ENCODE measurements at places on chromosomes 1 and 21. TPM values are rescaled to one million over a fixed set of nuclear protein-coding genes. Genes with fewer than 3 reads are reported as not detected.

GRCh38 chr1:151294742-151295462 is 12.8 kb downstream of the ZNF687 start:
- no peaks in the 10 kb centered on the region for H3K27me3 ChIP-seq
- H3K4me3 ChIP-seq: no peak overlapping the region
- H3K4me1 ChIP-seq: no peaks in the 10 kb centered on the region
- DNase-seq: no peak
- H3K27ac ChIP-seq: no peak overlapping the region
- peaks cover 14% of the 10 kb centered on the region for H3K36me3 ChIP-seq

DNA sequence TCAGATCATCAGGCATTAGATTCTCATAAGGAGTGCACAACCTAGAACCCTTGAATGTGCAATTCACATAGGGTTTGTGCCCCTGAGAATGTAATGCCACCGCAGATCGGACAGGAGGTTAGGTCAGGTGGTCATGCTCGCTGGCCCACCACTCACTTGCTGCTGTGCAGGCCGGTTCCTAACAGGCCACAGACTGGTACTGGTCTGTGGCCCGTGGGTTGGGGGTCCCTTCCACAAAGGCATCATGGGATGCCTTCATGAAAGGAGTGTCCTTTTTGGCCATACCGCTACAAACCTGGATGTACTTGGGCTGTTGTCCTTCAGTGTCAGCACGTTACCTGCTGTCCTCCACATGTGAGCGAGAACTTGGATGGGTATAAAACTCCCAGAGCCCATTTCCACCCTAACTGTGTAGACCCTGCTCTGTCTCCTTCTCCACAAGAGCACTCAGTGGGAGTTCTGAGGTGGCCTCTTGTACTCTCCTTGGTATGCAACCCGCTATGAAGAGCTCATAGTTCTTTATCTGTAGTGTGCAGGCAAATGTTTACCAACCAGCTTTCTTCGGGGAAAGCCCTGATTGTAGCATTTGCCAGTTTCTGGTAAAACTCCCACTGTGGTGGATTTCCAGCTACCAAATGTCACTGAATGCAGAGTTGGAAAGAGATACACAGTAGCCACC is 41.7 kb upstream of the SLC19A1 start:
- DNase-seq: no peak
- H3K27me3 ChIP-seq: no peaks in the 10 kb centered on the region
- H3K36me3 ChIP-seq: no peaks in the 10 kb centered on the region
- H3K27ac ChIP-seq: no peak overlapping the region
- no peak overlapping the region for H3K4me3 ChIP-seq
- H3K4me1 ChIP-seq: no peaks in the 10 kb centered on the region

DNA sequence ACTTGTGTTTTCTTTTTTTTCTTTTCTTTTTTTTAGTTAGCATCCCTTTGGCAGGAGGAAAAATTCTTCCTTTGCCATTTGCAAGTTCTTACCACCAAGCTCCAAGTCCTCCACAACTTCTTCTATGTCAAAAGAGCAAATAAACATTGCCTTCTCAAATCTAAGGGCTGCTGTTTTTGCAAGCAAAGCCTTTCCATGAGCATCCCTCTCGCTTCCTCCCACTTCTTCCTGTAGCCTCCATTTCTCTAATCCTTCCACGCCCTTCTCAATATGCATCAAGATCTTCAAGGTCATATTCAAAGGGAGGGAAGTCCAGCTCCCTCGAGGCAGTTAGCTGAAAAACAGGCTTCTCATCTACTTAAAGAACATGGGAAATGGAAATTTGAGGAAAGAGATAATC is 147.1 kb downstream of the ADSS2 start:
- no peaks in the 10 kb centered on the region for H3K36me3 ChIP-seq
- H3K27ac ChIP-seq: no peak overlapping the region
- no peaks in the 10 kb centered on the region for H3K4me1 ChIP-seq
- H3K27me3 ChIP-seq: no peaks in the 10 kb centered on the region
- no peak overlapping the region for H3K4me3 ChIP-seq
- DNase-seq: no peak

DNA sequence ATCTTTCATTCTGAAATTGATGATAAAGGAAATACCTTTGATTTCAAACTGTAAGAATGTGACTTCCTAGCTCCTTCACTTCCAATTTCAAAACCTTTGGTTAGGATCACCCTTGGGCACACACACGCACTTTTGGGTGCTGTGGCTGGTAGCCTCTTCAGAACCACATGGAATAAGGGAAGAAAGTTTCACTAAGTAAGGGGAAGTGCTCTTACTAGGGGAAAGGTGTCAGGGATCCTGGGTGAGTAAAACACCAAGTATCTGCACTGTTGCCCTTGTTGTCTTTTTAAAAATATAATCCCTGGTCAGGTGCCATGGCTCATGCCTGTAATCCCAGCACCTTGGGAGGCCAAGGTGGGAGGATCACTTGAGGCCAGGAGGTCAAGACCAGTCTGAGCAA is 132.4 kb downstream of the SDCCAG8 start:
- no peak for DNase-seq
- H3K4me3 ChIP-seq: no peak overlapping the region
- H3K27ac ChIP-seq: no peak overlapping the region
- no peaks in the 10 kb centered on the region for H3K36me3 ChIP-seq
- no peaks in the 10 kb centered on the region for H3K4me1 ChIP-seq
- no peaks in the 10 kb centered on the region for H3K27me3 ChIP-seq

GRCh38 chr1:33846861-33847260 is 17.0 kb upstream of the HMGB4 start:
- H3K4me3 ChIP-seq: no peak overlapping the region
- DNase-seq: no peak
- no peaks in the 10 kb centered on the region for H3K36me3 ChIP-seq
- H3K4me1 ChIP-seq: no peaks in the 10 kb centered on the region
- no peaks in the 10 kb centered on the region for H3K27me3 ChIP-seq

DNA sequence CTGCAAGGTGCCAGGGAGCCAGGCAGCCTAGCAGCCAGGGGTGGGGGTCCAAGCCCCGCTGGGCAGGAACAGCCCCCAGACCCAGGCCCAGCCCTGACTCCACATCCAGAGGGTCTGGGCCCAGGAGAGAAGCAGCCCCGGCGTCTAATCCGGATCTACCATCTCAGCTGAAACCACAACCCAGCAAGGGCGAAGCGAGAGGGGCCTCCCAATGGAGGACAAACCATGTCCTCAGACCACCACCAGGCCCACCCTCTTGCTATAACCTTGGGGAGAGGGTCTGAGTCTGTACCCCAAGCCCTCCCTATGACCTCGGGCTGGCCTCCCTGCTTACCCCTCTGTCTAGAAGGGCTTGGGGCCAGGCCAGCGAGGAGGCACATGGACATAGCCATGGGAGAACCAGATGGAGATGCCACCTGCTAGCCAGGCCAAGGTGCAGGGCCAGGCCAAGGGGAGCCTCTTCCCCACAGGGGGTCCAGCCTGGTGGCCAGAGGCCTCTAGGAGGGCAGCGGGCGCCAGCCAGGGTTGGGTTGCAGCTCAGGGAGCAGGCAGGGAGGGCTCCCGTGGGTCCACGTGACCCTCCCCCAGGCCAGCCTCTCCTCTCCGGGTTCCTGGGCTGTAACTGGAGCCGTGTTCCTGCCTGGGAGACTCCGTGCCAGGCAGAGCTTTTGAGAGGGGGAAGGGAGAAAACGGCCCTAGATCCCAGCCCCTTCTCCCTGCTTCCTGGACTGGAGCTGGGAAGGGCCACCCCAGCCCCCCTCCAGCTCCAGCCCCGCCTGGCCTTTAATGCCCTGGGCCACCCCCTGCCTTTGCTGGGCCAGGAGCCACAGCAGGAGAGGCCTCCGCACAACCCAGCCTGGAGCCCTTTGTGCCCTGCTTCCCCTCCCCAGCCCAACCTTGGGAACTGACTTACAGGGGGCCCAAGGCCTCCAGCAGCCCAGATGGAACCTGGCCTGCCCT is 2.5 kb downstream of the WNT9A start:
- H3K27me3 ChIP-seq: no peaks in the 10 kb centered on the region
- H3K4me3 ChIP-seq: no peak overlapping the region
- peak overlapping the region; percentile 77 for H3K27ac ChIP-seq
- no peak for DNase-seq
- H3K36me3 ChIP-seq: no peaks in the 10 kb centered on the region

GRCh38 chr1:95223110-95223509 is 10.9 kb upstream of the RWDD3 start:
- H3K4me1 ChIP-seq: no peaks in the 10 kb centered on the region
- no peaks in the 10 kb centered on the region for H3K36me3 ChIP-seq
- no peak overlapping the region for H3K27ac ChIP-seq
- no peak overlapping the region for H3K4me3 ChIP-seq
- no peak for DNase-seq

DNA sequence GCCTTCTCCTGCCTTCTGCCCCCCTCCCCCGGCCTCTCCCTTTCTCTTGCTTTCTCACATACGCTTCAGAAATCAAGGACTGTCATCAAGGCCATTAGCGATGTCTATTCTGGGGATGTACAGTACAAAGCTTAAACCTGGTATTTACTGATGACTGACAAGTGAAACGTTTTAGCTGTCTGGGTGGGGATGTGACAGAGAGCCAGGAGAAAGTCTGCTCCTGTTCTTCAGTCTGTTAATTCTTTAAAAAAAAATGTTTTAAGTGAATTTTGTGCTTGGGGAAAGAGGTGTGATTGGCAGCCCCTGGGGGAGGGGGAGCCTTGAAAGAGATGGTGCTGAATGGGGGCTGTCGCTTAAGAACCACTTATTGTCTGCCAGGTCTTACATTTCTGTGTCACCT is 283.0 kb upstream of the PLXNA2 start:
- peak; percentile 34 for DNase-seq
- no peaks in the 10 kb centered on the region for H3K36me3 ChIP-seq
- no peak overlapping the region for H3K27ac ChIP-seq
- H3K27me3 ChIP-seq: no peaks in the 10 kb centered on the region
- no peak overlapping the region for H3K4me3 ChIP-seq
- H3K4me1 ChIP-seq: no peaks in the 10 kb centered on the region

- H3K27me3 ChIP-seq: no peaks in the 10 kb centered on the region
- no peak overlapping the region for H3K4me3 ChIP-seq
- no peak for DNase-seq
- H3K4me1 ChIP-seq: no peaks in the 10 kb centered on the region
These were observed 341.1 kb upstream of the RUNX1 start for GRCh38 chr21:35390013-35390776.

- no peaks in the 10 kb centered on the region for H3K36me3 ChIP-seq
- no peaks in the 10 kb centered on the region for H3K4me1 ChIP-seq
- H3K27me3 ChIP-seq: no peaks in the 10 kb centered on the region
- no peak for DNase-seq
These were observed 469.8 kb upstream of the ZP4 start for GRCh38 chr1:238360474-238360873.

DNA sequence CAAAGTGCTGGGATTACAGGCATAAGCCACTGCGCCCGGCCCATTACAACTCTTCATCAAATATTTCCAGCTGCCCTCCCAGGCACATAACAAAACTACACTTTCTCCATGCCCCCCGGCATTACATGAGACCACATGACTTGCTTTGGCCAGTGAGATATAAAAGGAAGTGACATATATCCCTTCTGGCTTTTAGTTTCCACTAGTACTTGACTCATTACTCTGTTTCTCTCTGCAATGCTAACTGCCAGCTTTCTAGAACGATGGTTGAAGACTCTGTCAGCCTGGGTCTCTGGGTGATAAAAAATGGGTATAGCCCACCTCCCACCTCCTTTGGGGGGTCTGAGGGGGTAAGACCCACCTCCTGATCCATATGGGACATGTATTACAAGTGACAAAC is 24.2 kb downstream of the ABL2 start:
- H3K27ac ChIP-seq: no peak overlapping the region
- peaks cover 15% of the 10 kb centered on the region for H3K4me1 ChIP-seq
- no peak overlapping the region for H3K4me3 ChIP-seq
- DNase-seq: no peak

DNA sequence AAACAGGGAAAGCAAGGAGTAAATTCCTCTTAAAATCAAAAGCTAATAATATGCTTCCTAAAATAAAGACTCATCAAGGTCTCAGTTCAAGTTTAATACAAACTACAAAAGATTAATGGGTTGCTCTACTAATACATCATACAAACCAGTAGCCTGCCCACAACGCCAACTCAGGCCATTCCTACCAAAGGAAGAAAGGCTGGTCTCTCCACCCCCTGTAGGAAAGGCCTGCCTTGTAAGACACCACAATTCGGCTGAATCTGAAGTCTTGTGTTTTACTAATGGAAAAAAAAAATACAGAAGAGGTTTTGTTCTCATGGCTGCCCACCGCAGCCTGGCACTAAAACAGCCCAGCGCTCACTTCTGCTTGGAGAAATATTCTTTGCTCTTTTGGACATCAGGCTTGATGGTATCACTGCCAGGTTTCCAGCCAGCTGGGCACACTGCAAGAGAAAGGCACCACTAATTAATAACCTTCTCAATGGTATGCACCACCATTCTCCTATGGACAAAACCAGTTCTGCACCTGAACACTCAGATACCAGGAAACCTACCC is 10.6 kb downstream of the PRDX1 start:
- H3K4me3 ChIP-seq: no peak overlapping the region
- peaks cover 71% of the 10 kb centered on the region for H3K36me3 ChIP-seq
- H3K27ac ChIP-seq: no peak overlapping the region
- H3K4me1 ChIP-seq: peaks cover 4% of the 10 kb centered on the region
- H3K27me3 ChIP-seq: no peaks in the 10 kb centered on the region
- DNase-seq: no peak

- DNase-seq: no peak
- no peaks in the 10 kb centered on the region for H3K36me3 ChIP-seq
- no peaks in the 10 kb centered on the region for H3K27me3 ChIP-seq
- no peaks in the 10 kb centered on the region for H3K4me1 ChIP-seq
These were observed 136.3 kb downstream of the PEX14 start for GRCh38 chr1:10610901-10611600.

DNA sequence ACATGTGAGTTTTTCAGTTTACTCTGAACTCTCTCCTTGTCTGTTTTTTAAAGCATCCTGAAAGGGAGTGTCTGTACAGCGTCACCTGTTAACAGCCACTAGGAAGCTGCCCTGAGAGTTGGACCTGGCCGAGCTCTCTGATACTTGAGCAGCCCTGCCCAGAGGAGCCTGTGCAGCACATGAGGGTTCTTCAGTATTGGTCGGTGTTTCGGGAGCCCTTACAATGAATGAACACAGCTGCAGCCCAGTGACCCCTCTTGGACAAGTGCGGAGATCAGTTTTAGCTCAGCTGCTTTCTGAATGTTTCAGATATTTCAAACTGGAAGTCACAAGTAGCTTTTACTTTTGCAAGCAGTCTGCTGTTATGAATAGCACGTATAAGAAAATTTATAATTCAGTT is 39.2 kb downstream of the ADARB1 start:
- H3K36me3 ChIP-seq: no peaks in the 10 kb centered on the region
- no peak overlapping the region for H3K27ac ChIP-seq
- peaks cover 4% of the 10 kb centered on the region for H3K4me1 ChIP-seq
- DNase-seq: no peak
- H3K27me3 ChIP-seq: no peaks in the 10 kb centered on the region
- H3K4me3 ChIP-seq: no peak overlapping the region

- peaks cover 13% of the 10 kb centered on the region for H3K4me1 ChIP-seq
- H3K27me3 ChIP-seq: no peaks in the 10 kb centered on the region
- no peak for DNase-seq
- H3K4me3 ChIP-seq: no peak overlapping the region
- H3K36me3 ChIP-seq: no peaks in the 10 kb centered on the region
These were observed 30.5 kb upstream of the LRIG2 start for GRCh38 chr1:113042285-113043143.

Gene PLA2G2F
- total RNA-seq: not detected

Gene THEM5
- total RNA-seq: 0.98 TPM

Gene ABCA4
- 0.49 TPM for total RNA-seq
